ENCODE measurements at places on chromosomes 3 and 15.

DNA sequence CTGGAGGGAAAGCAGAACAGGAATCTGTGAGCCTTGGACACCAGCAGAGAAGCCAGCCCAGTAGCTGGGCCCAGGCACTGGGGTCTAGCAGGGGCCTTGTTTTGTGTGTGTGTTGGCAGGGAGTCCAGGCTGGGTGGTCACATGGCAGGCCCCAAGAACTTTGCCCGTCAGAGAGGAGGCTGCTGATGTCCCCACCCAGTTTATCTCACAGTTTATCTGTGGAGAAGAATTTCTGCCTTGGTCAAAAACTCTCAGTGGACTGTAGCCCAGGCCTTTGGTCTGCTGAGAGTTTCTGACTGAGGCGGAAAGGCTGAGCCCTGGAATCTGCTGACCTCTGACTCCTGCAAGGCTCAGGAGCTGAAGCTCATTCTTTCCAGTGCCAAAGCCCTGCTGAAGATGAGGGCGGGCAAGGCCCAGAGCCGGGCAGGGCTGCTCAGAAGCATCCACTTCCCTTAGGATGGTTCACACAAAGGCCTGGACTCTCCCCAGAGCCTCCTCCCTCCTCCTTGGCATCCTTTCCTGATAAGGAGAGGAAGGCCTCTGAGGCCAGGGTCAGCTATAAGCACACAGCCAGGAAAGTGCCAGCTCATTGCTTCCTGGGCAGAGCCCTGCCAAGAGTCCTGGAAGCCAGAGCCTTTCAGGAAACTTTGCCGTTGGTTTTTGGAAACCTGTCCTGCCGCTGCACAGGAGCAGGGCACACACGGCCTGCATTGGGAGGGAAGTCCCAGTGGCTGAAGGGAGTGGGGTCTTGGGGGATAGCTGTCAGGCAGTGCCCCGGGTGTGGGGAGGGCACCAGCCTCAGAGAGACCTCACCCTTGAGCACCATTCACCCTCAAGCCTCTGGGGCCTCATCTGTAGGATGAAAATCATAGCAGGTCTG lies 37.2 kb upstream of the SLCO2A1 start:
- no peak for DNase-seq

- no peak for DNase-seq
Measured at GRCh38 chr3:57757642-57758297, 1.7 kb downstream of the SLMAP start.

GRCh38 chr3:114128826-114129225 lies 50.0 kb downstream of the DRD3 start:
- no peak for DNase-seq

- no peak for DNase-seq
Measured at GRCh38 chr3:151733613-151734012, at the start of gene AADACL2. TSS of gene AADACL2 (plus strand) at chr3:151733927. CDS start at chr3:151734036, 109 bp downstream.

- DNase-seq: no peak
Measured at GRCh38 chr15:48856942-48857341, 21.0 kb upstream of the EID1 start.

DNA sequence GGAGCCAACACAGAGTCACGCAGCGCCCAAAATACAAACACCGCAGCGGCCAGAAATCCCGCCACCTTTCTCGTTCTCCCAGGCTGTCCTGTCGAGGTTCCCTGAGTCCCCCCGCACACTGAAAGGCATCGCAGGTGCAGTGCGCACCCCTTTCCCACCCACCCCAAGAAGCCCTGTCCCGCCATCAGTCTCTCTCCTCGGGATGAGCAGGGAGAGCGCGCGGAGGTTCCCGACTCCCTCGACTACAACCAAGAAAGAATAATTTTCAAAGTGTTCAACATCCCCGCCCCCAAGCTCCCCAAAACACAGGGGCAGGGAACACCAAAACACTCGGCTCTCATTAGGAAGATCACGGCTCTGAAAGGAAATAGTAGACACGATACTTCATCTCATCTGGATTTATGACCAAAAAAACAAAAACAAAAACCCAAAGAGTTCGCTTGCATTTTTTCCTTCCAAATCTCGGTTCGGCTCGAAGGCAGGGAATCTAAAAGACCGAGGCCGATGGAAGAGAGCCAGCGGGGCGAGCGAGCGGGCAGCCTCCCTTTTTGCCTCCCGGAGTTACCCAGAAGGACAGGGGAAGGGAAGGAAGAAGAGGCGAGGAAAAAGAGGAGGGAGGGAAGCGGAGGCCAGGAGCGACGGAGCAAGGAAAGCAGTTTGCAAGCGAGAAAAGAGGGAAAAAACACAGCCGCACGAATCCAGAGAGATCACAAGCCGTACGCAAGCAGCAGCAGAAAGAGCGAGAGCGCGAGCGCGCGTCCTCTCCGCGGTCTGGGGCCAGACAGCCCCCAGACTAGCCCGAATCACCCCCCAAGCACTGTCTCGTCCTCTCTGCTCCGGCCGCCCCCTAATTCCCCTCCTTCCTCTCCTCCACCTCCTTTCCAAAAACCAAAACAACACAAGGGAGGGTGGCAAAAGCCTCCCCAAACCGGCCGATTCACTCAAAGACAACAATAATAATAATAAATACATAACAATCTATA lies 808 bp downstream of the BCL6 start:
- DNase-seq: no peak

- DNase-seq: no peak
Measured at GRCh38 chr15:47822048-47822447, 104.7 kb downstream of the SEMA6D start.

DNA sequence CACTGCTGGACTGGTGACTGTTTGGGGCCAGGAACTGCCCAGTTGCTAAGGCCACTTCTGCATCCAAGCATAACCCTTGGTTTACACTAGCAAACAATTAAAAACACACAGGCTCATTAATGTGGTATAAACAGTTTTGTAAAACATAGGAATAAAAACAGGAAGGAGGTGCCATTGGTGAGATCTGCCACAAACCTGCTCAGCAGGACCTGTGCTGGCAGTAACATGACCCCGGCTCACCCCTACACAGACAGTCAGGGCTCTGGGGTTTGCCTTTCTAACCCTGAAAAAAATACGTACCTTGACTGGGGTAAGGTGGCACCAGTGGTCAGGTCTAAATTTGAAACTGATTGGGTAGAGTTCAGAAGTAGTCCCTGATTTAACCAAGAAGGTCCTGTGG lies 76.2 kb downstream of the ATP1B3 start:
- no peak for DNase-seq

GRCh38 chr3:52651592-52651991 lies 34.1 kb downstream of the PBRM1 start:
- DNase-seq: no peak

GRCh38 chr3:12719541-12719940 lies 39.5 kb downstream of the TMEM40 start:
- DNase-seq: no peak

DNA sequence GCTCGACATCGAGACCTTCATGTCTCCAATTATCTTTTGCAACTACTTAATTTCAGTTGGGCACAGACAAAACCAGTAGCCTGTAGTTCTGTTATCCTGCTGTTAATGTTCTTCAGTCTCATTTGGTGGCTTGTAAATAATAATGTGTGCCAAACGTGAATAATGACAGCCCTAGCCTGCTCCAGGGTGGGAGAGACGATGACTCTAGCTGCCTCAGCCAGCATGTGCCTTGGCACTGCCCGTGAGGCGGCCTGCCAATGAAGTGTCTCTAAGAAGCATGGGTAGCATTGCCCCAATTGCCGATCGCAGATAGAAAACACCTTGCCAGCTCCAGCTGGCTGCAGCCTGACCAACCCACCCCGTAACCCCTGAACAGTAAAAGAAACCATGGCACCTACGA lies 58.8 kb downstream of the ASB7 start:
- DNase-seq: no peak

DNA sequence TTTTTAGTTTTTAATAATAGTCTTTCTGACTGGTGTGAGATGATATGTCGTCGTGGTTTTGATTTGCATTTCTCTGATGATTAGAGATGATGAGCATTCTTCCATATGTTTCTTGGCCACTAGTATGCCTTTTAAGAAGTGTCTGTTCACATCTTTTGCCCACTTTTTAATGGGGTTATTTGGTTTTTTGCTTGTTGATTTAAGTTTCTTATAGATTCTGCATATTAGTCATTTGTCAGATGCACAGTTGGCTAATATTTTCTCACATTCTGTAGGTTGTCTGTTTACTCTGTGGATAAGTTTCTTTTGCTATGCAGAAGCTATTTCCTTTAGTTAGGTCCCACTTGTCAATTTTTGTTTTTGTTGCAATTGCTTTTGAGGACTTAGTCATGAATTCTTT lies 185.4 kb downstream of the SUCNR1 start:
- DNase-seq: no peak

DNA sequence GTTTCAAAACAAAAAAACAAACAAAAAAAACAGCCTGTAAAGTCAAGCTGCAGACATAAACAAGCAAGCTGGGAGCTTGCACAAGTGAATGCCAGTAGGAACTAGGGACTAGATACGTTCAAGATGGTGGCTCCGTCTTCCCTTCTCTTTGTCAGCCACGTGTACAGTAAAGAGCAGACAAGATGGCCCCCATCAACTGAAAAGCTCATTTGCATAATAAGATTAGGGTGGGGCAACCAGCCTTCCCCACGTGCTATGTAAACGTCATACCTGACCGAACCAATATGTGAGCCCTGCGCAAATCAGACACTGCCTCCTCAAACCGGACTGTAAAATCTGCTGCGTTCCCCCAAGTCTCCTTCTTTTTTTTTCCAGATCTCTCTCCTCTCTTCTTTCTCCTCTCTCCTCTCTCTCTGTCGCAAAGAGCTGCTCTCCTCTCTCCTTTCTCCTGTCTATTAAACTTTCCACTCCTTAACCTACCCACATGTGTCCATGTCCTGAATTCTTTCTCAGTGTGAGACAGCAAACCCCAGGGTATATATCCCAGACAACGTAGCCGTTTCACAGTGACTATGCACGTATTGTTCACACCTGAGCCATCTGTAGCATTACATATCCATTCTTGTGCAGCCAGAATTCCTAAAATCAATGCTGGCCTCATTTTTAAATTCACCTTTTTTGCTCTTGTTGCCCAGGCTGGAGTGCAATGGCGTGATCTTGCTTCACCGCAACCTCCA lies 31.2 kb upstream of the FXR1 start:
- DNase-seq: no peak

DNA sequence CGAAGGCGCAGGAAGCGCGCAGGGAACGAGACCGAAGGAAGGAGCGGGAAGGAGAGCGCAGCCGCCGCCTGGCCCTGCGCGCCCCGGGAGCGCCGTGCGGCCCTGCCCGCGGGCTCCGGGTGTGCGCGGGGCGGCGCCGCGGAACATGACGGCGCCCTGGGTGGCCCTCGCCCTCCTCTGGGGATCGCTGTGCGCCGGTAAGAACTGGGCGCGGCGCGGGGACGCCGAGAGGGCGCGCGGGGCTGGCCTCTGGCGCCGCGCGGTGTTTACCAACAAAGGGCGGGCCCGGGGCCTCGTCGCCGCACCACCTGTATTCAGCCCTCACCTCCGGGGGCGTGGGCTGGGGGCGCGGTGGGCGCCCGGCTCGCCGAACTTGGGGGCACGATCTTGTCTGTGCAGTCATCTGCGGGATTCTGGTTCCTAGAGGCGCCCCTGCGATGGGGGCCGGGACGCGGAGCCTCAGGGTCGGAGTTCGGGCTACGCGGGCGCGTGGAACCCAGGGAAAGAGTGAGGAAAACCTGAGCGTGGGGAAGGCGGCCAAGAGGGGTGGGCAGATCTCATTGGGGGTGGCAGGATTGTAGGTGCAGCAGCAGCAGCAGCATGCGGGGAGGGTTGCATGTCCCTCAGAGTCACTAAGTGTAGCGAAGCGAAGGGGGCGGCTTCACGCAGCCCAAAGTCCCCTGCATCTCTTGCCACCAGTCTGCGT lies 641 bp downstream of the ACVR2B start:
- DNase-seq: no peak

- no peak for DNase-seq
Measured at GRCh38 chr3:175200391-175201095, 341.4 kb downstream of the NAALADL2 start.

GRCh38 chr3:27312044-27312668 lies 57.0 kb downstream of the NEK10 start:
- peak; percentile 18 for DNase-seq

GRCh38 chr3:107958146-107958545 lies 132.7 kb downstream of the CD47 start:
- DNase-seq: no peak

GRCh38 chr3:16498130-16498890 lies 15.2 kb downstream of the RFTN1 start:
- DNase-seq: no peak

GRCh38 chr3:24242012-24242698 lies 252.5 kb downstream of the THRB start:
- DNase-seq: no peak

DNA sequence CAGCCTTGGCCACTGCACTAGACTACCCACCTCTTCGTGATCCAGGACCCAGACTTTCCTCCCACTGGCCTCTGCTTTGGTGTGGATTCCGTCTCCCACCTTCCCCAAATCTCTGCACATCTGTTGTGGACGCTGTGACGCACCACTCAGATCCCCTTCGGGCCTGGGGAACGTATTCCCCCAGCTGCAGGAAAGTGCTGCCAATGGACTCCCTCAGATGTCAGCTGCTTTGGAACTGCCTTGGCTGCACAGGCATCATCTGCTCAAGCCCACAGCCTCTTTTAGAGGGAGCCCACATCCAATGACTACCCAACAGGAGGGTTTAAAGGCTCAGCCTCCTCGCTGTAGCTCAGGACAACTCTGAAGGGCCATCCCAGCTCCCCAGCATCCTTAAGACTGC lies 134.2 kb upstream of the RAD18 start:
- DNase-seq: no peak

DNA sequence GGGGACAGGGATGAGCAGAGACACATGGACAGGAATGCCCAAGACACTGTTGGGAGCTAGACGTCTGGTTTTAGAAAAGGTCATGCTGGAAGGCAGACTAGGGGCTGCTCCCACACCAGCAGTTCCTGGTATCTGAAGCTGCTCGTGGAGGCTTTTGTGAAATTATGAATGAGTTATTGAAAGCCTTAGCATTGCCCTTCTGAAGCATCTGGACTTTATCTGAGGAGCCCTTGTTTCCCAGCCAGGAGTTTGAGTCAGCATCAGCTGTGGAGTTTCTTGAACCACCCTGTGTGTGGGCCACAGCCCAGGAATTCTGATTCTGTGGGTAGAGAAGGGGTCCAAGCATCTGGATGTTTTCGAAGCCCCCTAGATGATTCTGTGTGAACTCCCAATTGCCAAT lies 258.7 kb downstream of the SLCO3A1 start:
- no peak for DNase-seq

GRCh38 chr3:197165890-197166289 lies 132.5 kb downstream of the DLG1 start:
- no peak for DNase-seq

- no peak for DNase-seq
Measured at GRCh38 chr3:149243540-149243939, 21.9 kb upstream of the CP start.

- no peak for DNase-seq
Measured at GRCh38 chr15:76330080-76330680, 6.4 kb upstream of the ISL2 start.

- no peak for DNase-seq
Measured at GRCh38 chr15:33656168-33656567, 312.1 kb upstream of the CHRM5 start.
